ENCODE measurements at places on chromosomes 6 and 20.

DNA sequence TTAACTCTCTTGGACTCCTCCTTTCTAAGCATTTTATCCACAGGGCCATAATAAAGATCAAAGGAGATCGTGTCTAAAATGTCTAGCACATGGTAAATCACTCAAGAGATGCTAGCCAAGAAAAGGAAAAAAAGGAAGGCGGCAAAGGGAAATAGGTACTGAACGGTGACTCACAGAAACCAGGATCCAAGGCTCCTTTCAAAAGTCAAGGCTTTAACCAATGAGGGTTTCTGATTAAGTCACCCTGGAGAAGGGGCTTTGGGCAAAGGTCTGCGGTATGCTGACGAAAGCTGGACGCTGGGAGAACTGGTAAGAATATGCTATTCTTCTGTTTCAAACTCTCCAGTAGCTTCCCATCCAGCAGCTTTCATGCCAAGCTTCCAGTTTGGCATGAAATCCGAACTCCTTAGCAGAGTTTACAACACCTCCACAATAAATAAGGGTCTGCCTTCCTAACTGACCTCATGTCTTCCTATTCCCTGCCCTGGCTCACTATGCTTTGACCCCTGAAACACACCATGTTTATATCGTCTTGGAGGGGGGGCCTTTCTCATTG is 1.0 kb downstream of the TOMM34 start:
- peak; percentile 3 for DNase-seq

- no peak for DNase-seq
Observed at GRCh38 chr6:56246881-56247653, at the start of gene COL21A1. TSS of gene COL21A1 (minus strand) at chr6:56247580. CDS start at chr6:56182618, 64,962 bp downstream.

GRCh38 chr20:57040924-57041323 is 225.5 kb downstream of the BMP7 start:
- no peak for DNase-seq

GRCh38 chr6:96015518-96016333 is at the start of gene FUT9:
TSS of gene FUT9 (plus strand) at chr6:96015974. CDS start at chr6:96203156, 187,182 bp downstream.
- no peak for DNase-seq

DNA sequence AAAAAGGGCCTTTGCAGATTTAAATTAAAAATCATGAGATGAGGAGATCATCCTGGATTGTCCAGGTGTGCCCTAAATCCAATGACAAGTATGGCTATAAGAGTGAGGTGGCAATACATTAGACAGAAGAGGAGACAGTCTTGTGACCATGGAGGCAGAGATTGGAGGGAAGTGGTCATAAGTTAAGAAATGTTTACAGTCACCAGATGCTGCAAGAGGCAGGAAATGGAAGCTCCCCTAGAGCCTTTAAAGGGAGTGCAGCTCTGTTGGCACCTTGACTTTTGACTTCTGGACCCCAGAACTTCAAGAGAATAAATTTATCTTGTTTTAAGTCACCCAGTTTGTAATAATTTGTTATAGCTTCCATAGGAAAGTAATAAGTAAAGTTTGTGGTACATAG is 61.1 kb downstream of the HMGN3 start:
- DNase-seq, result no peak

- no peak for DNase-seq
Observed at GRCh38 chr20:32152421-32153155, 43.1 kb downstream of the TM9SF4 start.

GRCh38 chr6:25237579-25237978 is 41.6 kb upstream of the CARMIL1 start:
- DNase-seq, result no peak

DNA sequence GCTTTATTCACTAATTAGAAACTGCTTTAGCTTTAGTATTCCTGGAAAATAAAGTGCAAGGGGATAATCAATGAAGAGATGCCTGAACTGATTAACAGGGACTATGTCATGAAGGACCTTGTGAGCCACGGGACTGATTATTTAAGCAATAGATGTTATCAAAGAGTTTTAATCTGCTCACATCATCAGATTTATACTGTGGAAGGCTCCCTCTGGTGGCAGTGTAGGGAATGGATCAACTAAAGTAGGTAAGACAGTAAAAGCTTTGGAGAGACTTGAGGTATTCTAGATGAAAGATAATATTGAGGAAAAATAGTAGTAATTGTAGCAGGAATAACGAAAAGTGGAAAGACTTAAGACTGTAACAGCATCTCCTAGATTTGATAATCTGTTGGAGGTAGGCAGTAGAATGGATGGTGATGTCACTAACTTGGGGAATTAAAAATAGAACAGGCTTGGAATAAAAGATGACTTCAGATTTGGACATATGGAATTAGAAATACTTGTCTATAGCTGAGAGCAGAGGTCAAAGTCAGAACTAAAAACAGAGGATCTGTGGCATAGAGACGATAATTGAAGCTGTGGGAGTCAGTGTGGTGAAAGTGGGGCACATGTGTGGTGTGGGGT is 80.3 kb upstream of the HTR1E start:
- no peak for DNase-seq

Measured in amniotic stem cell (primary cell).